ENCODE measurements at places on chromosomes 16 and 17.

DNA sequence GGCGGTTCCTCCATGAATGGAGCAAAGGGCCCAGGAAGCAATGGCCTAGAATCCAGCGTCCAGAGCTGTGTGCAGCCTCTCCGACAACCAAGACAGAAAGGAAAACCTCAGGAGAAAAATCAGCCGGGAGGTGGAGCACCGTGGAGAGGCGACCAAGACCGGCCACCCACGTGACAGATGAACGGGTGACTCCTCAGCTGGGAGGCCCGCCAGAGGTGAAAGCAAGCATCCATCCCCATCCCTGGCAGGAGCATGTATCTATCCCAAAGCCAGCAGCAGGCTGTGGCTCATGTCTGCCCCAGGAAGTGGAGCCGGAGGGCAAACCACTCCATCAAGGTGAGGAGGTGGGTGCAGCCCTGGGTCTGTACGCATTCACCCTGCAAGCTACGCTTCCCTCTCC lies 52.1 kb downstream of the FOXL1 start:
- no peak for DNase-seq

DNA sequence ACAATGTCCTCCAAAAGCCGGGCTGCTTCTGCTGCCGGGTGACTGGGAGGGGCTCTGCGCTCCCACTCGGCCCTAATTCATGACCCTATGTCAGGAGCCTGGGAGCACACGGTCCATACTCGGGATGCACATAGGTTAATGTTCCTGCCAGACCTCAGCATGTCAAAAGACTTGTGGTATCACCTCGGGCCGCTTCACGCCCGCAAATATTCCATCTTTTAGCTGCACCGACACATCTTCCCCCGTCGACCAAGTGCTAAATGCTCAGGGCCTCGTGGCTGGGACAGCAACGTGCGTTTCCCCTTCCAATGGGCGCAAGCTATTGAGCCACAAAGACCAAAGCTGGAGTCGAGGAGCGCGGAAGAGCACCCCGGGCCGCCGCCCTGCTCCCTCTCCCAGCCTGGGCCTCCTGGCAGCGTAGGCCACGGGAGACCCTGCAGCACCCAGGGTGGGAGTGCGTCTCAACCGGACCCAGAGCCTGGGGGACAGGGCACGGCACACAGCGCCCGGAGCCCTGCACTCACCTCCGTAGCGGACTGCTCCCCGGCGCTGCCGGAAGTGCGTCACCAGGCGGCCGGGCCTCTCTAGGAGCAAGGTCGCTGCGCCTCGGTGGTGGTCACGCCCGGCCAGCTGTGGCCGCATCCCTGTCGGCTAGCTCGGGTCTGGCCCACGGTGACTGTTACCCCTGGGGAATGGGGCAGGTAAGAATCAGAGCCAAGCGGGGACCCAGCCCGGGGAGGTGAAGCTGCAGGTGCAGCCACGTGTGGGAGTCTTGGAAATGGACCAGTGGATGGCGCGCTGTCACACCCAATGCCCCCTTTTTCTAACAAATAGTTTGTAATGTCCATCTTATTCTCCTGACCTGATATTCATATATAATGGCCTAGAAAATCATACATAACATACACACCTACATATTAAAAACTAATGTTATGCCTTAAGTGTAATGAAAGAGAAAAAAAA lies at the start of gene ZNF23:
Gene ZNF23, minus strand, starts transcription at position 562 of the 963 bp plus-strand sequence. CDS start 5,451 bp downstream, outside the sequence.
- peak; percentile 84 for DNase-seq

- DNase-seq = peak; percentile 81
Measured at GRCh38 chr17:41932816-41933389, 2.5 kb downstream of the ODAD4 start.

DNA sequence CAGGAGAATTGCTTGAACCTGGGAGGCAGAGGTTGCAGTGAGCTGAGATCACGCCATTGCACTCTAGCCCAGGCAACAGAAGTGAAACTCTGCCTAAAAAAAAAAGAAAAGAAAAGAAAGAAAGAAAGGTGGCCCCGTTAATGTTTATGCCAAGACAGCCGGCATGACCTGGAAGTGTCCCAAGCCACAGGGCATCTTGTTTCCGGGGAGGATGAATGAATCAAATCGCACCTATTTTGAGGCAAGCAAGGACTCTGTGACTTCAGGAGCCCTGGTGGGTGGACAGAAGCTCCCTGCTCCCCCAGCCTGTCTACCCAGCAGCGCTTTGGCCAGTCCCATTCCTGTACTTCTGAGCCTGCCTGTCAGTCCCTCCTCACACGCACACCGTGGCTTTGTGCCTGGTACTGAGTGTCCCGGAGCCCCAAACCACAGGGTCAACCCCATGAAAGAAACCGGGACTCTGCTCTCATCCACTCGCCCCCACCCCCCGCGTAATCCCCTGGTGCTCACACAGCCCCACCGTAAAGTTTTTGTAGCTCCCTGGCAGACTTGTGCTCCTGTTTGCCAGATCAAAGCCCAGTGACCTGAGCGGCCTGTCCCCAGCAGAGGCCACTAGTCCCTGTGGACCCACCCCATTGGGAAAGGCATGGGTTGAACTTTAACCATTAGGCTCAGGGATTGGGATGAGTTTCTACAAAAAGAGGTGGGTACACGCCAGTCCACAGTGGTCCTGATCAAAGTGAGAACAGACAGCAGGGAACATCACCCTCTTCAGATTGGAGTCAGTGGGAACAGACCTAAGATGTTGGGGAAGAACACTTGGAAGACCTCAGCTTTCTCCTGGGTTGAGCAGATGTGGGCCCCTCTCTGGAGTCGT lies 19.3 kb downstream of the CD2BP2 start:
- peak; percentile 47 for DNase-seq

DNA sequence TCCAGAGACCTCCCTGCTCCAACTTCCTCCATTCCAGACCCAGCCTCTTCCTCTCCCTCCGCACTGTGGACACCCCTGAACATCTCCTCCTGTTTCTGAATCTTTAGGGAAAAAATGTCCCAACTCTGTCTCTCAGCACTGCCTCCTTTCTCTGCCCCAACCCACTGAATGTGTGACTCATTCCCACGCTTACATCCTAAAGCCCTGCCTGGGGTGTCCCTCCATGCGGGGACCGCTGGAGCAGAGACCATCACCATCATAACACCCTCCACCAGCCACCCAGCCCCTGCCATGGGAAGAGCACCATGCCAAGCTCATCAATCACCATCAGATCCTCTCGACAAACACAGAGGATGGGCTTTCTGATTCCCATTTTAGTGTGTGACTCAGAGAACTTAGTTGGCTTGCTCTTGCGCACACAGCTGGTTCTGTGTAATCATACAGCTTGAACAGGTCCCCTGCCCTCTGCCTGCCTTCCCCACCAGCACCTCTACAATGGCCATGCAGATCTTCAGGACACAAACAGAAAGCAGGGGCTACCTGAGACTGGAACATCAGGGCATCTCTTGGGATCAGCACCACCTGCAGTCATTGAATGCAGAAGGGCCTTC lies 10.7 kb downstream of the RPRML start:
- DNase-seq = no peak

DNA sequence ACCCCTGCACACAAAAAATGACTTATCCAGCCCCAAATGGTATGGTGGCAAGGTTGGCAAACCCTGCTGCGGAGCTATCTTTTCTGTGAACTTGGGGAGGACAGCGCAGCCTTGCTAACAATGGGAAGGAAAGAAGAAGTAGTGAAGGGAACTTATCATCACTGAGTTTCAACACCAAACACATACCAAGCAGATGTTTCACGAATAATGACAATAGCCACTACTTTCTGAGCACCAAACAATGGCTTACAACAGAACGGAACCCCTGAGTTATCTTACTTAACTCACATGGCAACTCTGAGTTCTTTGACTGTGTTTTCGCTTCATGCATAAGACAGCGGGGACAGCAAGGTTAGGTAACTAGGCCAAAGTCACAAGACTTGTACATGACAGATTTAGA lies 148.9 kb downstream of the XYLT1 start:
- peak; percentile 53 for DNase-seq

DNA sequence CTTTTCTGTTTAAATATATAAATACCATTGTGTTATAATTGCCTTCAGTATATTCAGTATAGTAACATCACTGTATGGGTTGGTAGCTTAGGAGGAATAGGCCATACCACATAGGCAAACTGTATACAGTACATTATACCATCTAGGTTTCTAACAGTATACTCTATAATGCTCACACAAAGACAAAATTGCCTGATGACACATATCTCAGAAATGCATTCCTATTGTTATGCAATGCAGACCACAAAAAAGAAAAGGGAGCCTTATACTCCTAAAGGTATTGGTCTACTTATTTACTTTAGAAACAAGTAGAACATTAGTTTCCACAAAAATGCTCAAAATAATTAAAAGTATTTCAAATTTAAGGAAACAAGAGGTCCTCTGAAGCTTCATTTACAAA lies 47.9 kb downstream of the SETD6 start:
- no peak for DNase-seq

- peak; percentile 36 for DNase-seq
Measured at GRCh38 chr17:4998027-4998731, 429 bp downstream of the KIF1C start.

DNA sequence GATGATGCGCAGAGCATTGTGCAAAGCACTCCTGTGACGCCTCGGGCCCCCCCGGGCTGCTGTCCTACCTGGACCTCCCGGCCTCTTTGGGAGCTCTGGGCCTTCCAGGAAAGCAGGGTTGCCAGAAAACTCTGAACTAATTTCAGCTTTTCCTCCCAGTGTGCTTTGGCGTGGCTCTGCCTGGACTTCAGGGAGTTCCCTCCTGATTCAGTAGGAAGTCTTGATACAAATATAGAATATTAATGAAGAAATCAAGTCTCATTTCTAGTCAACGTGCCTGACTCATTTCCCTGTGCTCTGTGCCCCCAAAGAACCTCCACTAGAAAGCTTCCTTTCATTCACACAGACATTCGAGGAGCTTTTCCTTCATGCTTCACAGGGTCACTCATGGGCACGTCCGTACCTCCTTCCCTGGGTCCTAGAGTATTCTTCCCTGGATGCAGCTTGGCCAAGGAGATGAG lies 84.0 kb upstream of the NOL11 start:
- DNase-seq = no peak

- no peak for DNase-seq
Measured at GRCh38 chr17:42543190-42544079, 7.4 kb downstream of the NAGLU start.

DNA sequence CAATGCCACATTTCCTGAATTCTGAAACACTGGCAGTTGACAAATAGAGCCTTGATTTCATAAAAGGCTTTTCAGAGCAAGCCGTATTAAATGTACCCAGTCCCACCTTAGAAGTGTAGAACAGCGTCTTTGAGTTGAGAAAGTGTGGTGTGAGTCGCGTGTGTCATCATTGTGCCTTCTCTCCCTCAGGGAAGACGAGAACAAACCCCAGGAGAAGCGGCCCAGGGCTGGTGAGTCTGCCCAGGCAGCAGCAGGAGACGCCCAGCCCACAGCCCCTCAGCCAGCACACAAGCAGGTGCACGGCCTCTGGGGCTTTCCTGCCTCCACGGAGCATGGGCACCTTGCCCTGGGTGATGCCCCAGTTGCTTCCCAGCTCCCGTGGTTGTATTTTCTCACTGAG lies 34.0 kb downstream of the CIBAR2 start:
- DNase-seq = peak; percentile 32

- DNase-seq = no peak
Measured at GRCh38 chr16:85270374-85270773, 158.1 kb upstream of the CIBAR2 start.

DNA sequence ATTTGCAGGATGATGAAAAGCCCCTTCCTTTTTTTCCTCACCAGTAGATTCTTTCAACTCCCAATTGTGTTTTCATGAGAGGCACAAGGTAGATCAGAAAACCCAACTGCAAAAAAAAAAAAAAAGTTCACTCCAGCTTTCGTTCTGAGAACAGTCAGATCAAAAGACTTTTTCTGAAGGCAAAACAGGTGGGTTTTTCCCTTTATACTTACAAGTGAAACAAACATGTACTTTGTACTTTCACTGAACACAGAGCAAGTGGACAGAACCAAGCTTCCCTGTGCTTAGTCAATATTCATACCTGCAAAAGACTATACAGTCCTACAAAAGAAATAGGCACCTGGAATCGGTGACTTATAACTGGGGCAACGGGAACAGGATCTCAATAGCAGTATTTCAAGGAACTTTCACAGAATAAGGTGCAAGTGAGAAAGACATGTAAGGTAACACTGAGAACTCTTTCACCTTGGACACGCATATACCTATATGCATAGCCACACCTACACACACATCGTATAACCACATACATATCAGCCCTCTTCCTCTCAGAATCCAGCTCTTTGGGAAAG lies 54.1 kb downstream of the TOX3 start:
- DNase-seq = no peak

DNA sequence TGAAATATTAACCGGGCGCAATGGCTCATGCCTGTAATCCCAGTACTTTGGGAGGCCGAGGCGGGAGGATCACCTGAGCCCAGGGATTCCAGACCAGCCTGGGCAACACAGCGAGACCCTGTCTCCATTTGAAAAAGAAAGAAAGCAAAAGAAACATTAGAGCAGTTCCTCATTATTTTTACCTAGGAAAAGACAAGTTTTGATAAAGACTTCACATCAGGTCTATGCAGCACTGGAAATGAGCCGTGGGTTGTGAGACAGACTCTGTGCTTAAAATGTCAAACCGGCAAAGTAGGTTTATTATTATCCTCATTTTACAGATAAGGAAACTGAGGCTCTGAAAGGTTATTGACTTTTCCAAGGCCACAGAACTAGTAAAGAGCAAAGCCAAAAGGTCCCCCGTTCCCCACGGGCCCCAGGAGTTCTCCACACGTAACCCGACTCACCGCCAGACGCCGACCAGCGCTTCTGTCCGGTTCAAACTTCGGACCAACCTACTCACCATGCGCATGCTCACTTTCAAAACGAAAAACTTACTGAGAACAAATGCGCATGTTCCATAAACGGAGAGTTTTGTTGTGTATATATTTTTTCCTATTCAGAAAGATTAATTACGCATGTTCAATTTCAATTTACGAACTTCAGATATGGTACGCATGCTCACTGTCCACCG lies 356 bp downstream of the TUBD1 start:
- DNase-seq = no peak

GRCh38 chr17:7046127-7046724 lies 2.3 kb upstream of the SLC16A11 start:
- DNase-seq = no peak

DNA sequence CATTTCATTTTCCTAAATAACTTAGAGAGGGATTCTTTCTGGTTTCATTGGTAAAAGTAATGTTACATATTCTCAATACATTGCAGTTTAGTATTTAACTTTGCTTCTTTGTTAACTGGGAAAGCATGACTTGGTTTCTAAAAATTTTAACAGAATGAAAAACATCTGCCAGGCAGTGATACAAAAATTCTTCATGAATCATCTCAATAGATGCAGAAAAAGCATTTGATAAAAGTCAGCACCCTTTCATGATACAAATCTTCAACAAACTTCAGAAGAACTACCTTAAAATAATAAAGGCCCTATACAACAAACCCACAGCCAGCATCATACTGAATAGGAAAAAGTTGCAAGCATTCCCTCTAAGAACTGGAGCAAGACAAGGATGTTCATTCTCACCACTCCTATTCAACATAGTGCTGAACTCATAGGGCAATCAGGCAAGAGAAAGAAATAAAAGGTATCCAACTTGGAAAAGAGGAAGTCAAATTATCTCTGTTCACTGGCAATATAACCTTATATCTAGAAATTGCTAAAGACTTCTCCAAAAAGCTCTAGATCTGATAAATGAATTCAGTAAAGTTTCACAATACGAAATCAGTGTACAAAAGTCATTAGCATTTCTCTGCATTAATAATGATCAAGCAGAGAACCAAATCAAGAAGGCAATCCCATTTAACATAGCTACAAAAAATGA lies 50.4 kb downstream of the SLFN5 start:
- peak; percentile 40 for DNase-seq

Data from hematopoietic multipotent progenitor cell treated with erythropoietin and hydrocortisone succinate and interleukin-3 and kit ligand, for 6 days (in vitro differentiated cells).